ENCODE measurements at places on chromosomes 13 and 19.

- DNase-seq = no peak
Measured at GRCh38 chr19:45117167-45117594, 24.2 kb downstream of the PPP1R37 start.

GRCh38 chr19:13712767-13713201 lies 51.5 kb upstream of the MRI1 start:
- DNase-seq = no peak

- DNase-seq = no peak
Measured at GRCh38 chr19:3479177-3479833, 1.0 kb downstream of the SMIM24 start.

DNA sequence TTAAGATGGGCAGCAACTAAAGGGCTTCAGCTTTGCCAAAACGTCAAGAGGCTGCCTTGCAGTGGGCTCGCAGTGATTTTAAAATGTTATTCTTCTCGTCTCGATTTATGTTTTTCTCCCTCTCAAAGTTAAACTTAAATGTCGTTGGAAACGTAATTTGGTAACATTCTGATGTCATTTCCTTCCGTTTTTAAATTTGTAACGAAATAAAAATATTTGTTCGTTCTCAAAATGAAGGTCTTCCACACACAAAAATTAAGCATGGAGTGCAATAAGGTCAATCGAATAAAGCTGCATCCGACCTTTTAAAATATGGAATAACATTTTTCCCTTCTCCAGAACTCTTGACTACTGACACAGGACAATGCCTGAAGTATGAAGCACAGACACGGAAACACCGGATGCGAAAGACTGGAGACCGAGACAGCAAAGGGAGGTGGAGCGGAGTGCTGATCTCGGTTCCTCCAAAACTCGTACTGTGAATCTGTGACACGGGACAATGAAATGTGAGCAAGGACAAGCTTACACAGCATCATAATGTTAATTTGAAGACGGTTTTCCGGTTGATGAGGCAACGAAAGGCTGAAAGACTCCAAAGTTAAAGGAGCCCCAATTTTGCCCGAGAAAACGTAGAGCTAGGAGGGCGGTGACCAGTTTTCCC lies 850 bp downstream of the MTMR6 start:
- DNase-seq = no peak

DNA sequence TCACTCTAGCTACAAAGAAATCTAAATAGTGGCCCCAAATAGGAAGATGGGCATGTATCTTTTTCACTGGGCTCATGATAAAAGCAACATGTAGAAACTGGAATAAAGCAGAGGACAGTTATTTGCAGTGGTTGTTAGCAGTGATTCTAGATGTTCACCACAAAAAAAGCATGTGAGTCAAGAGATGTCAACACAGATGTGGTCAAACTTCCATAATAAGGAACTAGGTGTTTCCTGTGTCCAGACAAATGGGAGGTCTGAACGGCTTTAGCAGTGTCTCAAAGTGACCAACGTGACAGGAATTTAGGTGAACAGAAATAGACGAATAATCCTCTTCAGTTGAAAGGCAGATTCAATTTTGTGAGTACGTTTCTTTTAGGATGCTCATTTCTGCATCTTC lies 162.7 kb downstream of the TBC1D4 start:
- no peak for DNase-seq

DNA sequence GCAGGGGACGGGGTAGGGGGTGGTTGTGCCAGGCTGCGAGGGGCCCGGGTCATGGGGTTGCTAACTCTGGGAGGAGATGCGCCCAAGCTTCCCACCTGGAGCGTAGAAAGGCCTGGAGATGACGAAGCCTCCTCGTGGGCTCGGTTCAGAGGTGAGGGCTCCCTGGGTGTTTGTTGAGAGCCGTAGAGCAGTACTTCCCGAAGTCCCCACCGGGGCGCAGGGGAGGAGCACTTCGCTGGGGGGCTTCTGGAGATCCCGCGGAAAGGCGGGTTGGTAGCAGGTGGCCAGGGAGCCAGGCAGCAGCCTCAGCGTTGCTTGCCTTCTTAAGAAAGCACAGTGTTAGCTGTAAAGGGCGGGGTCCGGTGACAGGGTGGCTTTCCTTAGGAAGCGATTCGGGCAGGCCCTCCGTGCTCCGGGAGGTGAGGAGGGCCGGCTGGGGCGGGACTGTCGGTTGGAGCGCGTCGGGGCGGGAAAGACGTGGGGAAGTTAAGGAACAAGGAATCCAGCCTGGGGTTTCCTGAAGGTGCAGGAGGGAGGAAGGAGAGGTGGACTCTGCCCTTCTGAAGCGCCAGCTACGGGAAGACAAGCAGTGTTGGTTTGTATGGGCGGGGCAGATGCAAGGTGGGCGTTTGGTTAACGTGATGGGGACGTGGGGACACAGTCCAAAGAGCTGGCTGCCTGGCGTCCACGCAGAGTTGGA lies 3.3 kb downstream of the VSTM2B start:
- no peak for DNase-seq

- DNase-seq = no peak
Measured at GRCh38 chr13:38688674-38689073, 1.8 kb downstream of the FREM2 start.

DNA sequence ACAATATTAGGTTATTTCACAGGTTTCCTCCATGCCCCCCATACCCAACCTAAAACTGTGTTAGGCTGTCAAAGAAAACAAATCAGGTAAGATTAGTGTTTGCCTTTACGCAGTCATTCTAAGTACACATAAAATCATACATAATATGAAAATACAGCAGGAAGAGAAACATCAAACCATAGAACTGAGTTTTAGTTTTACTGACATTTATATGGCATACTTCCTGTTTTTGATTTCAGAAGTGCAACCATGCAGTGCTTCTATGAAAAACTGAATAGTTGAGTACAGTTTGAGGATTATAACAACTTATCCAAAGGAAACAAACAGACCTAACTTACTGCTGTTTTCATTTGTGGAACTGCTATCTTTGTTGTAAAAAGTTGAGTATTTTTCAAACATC lies 91.3 kb downstream of the KCNRG start:
- no peak for DNase-seq

- DNase-seq = no peak
Measured at GRCh38 chr13:114162533-114162922, 16.5 kb upstream of the CFAP97D2 start.

Data from activated CD8-positive, alpha-beta memory T cell treated with anti-CD3 and anti-CD28 coated beads for 1 hour (primary cell).